ENCODE measurements at places on chromosomes 5 and 9.

- DNase-seq, result no peak
Observed at GRCh38 chr5:5062525-5063302, 77.4 kb upstream of the ADAMTS16 start.

DNA sequence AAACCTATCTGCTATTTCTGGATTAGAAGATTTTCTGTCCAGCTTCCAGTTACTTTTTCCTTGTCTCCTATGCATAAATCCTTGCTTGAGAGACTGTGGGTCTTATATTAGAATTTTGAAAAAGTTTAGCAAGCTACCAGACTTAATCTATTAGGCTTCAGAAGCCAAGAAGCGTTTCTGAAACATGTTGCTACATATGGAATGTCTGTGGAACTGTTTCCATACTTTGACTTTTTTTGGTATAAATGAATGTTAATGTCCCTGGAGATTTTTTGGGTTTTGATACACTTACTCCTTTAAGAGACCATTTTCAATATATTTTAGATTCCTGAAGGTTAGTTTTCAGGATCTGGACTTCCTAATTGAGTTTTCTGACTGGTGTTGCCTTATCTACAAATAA, 191.4 kb upstream of the SGCD start:
- no peak for DNase-seq

GRCh38 chr9:3682186-3682585, 156.4 kb upstream of the RFX3 start:
- DNase-seq, result no peak

- DNase-seq, result no peak
Observed at GRCh38 chr9:75880618-75881017, 9.9 kb upstream of the PCSK5 start.

- no peak for DNase-seq
Observed at GRCh38 chr5:57492632-57493031, 10.0 kb upstream of the ACTBL2 start.

- no peak for DNase-seq
Observed at GRCh38 chr9:34374905-34375552, 1.7 kb downstream of the MYORG start.

Measured in stimulated activated naive CD8-positive, alpha-beta T cell treated with anti-CD3 and anti-CD28 coated beads, Interleukin-15, amount 100 ng/mL, for 72 hours (primary cell).